ENCODE measurements at places on chromosomes 4 and X.

DNA sequence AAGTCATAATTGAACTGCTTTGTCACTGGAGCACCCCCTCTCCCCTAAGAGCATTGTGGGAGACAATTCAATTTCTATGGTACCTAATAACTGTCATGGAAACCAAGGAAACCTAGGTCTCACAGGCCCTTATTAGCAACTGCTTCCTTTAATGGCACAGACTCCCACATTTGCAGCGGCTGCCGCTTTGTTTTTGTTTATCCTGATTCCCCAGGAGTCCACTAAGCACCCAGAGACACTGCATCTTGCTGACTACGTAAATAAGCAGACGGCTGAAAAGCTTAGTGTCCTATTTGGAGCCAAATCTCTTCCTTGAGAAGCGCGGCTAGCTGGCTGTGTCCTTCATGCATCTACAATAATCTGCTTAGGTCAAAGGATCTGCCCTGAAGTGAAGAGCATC, 494.4 kb downstream of the TMA16 start:
- DNase-seq, result no peak

- DNase-seq, result no peak
Measured at GRCh38 chrX:154484255-154485149, 1.9 kb downstream of the UBL4A start.

DNA sequence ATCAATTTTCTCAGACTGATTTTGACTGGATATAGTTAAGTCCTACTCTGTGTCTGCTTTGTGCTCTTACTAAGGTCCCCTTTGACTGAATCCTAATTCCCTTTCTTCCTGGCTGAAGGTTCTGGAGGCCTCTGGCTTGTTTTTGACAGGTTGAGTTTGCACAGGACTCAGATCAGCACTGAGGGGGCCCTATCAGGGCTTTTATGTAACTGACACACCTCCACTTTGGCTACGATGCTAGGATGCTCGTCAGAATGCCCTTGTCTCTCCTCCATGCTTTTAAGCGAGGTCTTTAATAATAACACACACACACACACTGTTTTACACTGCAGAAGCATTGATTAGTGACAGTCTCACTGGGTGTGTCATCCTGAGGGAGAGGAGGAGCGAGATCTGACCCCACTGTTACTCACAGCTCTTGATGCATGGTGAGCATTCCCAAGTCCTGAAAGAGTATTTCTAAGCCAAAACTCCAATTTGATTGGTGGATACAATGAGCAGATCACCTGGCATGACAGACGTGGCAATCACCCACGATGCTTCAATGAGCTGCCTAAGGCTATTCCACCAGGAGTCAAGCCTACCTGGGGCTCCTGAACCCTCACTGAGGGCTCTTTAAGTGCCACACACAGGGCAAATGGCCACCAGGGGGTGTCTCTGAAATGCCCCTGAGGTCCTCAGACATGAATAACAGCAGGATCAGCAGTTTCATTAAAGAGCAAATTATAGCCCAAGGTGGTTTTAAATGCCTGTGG, 130.4 kb upstream of the CPEB2 start:
- DNase-seq, result no peak

- DNase-seq, result no peak
Measured at GRCh38 chr4:13511101-13511500, 27.0 kb upstream of the RAB28 start.

- no peak for DNase-seq
Measured at GRCh38 chr4:167943872-167944505, 148.3 kb upstream of the ANXA10 start.

DNA sequence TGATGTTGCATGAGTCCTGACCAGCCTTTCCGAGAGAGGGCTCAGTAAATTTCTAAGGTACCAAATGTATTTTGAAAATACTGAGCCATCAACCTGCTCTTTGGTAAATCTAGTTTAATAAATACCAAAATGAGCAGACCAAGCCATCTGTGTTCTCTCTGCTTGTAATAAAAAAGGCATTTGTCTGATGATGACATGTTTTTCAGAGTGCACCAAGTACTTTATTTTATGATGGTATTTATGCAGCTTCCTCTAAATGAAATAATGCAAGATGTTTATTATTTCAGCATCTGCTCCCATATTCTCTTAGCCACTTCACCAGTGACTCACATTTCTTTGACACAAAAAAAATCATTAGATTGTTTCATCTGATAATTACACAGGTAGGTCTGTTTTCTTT, 700.5 kb downstream of the TRIML1 start:
- DNase-seq, result no peak

- DNase-seq, result no peak
Measured at GRCh38 chr4:95465010-95465409, 83.8 kb downstream of the UNC5C start.

GRCh38 chrX:16067886-16068515, 55.4 kb upstream of the GRPR start:
- DNase-seq, result no peak

- no peak for DNase-seq
Measured at GRCh38 chrX:119784747-119785446, 6.5 kb downstream of the RPL39 start.

GRCh38 chrX:107826238-107827029, 768 bp downstream of the MID2 start:
- DNase-seq, result peak; percentile 24

- DNase-seq, result no peak
Measured at GRCh38 chr4:10171055-10171454, 54.5 kb upstream of the WDR1 start.

- DNase-seq, result no peak
Measured at GRCh38 chr4:152293527-152293926, 242.4 kb downstream of the FBXW7 start.

DNA sequence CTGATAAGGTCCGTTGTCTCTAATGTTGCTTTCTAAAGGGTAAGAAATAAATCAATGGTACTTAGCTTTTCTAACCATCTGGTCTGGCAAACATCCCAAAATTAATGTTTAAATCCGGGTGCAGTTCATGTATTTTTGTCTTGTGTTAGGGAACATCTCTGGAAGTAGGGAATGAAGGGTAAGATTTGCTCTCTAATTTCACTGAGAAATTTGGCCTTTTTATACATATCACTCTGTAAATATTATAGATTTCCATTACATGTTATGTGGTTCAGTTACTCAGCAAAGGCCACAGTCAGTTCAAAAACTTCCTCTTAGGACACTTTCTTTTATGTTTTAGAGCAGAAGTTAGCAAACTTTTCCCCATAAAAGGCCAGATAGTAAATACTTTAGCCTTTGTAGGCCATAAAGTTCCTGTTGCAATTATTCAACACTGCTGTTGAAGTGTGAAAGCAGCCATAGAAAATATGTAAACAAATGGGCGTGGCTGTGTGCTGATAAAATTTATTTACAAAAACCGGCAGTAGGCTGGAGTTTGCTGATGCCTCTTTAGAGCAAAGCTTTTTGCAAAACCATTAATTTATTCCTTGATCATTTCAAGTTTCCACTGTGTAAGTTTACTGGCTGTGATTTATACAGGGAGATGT, 218.1 kb downstream of the ANTXR2 start:
- DNase-seq, result no peak

DNA sequence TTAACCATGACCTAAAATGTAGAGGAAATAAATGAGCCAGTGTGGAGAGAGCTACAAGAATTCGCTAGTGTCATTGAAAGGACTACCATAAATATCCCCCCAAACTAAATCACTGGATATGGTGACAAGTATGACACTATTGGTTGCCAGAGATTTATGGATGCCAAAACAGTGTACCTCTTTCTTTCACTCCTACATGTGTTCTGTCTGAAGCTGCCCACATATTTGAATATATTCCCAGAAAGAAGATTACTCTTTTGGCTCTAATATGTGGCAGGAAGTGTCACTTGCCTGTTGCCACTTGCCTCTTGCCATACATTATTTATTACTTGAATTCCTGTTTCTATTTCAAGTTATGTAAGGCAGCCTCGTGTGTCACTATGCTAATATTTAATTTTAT, 1573.6 kb downstream of the TECRL start:
- DNase-seq, result no peak

GRCh38 chrX:106894392-106894909, 8.7 kb downstream of the RIPPLY1 start:
- peak; percentile 47 for DNase-seq

DNA sequence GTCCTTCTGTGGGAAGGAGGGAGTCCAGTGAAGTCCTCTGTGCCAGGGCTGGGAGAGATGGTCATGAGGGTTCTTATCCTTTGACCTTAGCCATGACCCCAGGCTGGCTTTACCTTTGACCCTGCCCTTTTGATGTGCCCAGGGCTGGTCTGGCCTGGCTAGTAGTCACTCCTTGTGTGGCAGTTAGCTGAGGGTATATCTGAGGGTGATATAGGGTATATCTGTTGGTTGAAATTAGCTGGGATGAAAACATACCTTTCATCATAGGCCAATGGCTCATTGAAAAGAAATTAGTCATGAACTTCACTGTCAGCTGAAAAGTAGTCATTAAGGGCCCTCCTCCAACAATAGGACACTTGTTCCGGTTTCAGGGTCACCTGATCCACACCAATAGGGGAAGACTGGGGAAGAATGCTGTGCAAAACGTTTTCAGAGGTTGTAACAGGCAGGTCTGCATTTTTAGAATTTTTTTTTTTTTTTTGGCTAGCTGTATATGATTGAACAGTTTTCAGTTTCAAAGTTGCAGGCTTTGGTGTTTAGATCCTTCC, 74.6 kb upstream of the STOX2 start:
- no peak for DNase-seq

- no peak for DNase-seq
Measured at GRCh38 chr4:41882625-41883347, 52.4 kb upstream of the TMEM33 start.

- no peak for DNase-seq
Measured at GRCh38 chr4:86380181-86380724, 20.4 kb upstream of the MAPK10 start.

- no peak for DNase-seq
Measured at GRCh38 chrX:48532161-48532560, 7.4 kb upstream of the TBC1D25 start.

DNA sequence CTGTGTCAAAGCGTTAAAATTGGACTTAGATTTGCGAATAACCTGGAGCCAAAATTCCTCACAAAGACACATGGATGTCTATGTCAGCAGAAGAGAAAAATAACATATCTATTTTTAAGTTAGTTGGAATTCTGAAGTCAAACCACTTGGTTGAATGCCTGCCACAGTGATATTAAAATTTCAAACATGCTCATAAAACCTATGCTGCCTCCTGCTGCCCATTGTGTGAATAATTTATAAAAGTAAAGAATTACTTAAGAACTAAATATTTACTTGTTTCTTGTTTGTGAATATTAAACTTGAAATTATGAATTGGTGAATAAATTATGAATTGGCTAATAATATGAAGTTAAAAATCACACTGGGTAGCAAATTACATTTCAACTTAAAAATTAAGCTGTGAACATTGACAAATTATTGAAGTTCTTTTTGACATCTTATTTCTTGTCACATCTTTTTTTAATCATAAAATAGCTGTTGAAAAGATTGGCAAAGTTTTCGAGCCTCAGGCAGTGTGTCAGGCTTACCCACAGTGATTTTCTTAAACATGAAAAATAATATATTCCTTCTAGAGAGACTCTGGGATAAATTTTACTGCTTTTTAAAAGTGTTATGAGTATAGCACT, 35.4 kb downstream of the FABP2 start:
- peak; percentile 36 for DNase-seq

GRCh38 chr4:186920992-186921391, 197.3 kb upstream of the FAT1 start:
- no peak for DNase-seq

DNA sequence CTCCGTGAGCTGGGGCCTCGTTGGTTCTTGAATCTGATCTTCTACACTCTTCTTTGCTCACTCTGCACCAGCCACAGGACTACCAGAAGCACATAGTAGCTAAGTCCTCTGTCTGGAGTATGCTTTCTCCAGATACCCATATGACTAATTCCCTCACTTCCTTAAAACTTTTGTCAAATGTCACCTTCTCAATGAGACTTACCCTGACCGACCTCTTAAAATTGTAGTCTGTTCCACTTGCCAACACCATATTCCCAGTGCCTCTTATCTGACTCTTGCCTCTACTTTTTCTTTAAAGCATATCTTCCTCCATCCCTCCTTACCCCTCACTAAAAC, 10.0 kb downstream of the PARM1 start:
- DNase-seq, result no peak

DNA sequence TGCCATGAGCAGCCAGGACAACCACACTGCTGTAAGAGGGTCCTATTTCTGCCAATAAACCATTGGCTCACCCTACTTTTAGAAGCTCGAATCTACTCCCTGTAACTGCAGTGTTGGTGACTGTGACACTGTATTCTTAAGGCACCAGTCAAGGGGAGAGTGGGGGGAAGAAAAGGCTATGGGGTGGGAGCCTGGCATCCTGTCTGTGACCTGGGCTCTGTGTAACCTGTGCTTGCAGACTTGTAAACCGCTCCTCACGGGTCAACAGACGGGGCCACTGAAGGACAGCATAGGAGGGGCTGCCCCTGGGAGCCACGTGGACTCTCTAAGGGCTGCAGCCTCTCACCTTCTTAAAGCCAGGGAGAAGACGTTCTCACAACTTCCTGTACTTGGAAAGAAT, 42.2 kb upstream of the ENPP6 start:
- DNase-seq, result no peak

- DNase-seq, result no peak
Measured at GRCh38 chr4:2689825-2690700, 66.1 kb downstream of the TNIP2 start.

- DNase-seq, result no peak
Measured at GRCh38 chr4:41384992-41385391, 128.3 kb downstream of the UCHL1 start.
